ENCODE measurements at places on chromosomes 11 and 22.

DNA sequence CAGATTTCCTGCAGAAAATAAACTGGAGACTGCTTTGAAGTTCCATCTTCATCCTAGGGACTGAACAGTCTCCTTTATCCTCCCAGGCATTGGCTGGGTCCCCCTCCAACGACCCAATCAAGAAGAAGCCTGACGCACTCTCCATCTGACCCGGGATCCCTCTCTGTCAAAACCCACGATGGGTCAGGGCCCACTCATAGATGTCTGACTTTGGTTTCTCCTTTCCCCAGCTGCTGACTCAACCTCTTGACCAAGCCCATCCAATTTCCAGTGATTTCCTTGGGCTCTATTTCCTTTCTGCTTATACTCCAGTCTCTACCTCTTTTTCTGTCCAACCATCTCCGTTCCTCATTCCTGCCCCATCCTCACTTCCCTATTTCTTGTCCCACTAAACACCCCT is 189.7 kb downstream of the MIAT start:
- DNase-seq: no peak

DNA sequence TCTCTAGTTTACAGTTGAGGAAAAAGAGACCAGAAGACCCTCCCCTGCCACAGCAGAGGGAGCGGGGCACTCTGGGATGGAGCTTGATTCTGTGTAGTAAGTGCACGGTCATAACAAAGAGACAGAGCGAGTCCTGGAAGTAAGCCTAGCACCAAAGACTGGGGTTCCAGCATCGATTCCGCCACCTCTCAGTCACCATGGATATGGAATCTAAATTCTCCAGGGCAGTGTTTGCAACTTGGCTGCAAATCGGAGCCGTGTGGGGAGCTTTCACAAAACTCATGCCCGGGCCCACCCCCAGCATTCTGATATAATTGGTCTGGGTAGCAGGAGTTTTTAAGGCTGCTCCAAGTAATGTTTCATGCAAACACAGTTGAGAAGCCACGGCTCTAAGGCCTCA is 129.5 kb upstream of the OPCML start:
- DNase-seq: no peak

DNA sequence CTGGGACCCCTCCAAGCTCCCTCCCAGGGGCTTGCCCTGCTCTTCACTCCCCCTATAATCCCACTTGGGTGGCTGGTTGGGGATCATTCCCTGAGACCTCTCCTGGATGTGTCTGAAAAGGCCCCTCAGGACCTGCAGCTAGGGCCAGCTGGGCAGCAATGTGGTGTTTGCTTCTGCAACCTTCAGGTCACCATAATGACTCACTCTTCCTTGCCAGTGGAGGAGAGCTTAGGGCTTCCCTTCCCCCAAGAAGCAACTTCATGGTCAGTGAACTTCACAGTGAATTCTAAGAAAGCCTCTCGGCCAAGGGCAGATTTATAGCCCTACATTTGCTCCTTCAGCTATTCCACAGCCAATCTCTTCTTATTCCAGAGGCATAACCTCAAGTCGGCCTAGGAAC is 45.1 kb upstream of the TSPAN18 start:
- DNase-seq: no peak

DNA sequence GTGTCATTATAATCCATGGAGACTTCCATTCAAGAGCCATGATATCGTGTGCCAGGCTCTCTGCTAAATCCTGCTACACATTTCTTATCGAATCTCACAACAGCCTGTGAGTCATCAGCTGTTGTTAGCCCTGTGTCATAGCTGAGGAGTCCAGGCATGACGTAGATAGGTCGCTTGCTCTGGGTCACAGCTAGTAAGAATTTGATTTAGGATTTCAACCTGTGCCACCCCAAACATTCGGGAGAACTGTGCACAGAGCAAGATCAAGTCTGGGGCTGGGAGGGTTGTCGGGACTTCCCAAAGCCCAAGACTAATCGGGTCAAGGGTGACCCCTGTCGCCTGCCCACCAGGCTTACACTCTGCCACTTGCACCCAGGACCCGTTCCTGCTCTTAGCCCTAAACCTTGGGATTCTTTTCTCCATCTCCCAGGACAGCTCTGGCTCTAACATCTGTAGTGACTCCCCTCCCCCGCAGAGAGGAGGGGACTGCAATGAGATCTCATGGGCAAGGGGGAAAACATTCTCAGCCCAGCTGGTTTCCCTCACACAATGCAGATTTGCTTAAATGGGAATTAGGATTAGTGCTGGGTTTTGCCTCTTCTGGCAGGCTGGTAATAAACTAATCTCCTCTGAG is 34.3 kb downstream of the TSPAN18 start:
- DNase-seq: no peak

DNA sequence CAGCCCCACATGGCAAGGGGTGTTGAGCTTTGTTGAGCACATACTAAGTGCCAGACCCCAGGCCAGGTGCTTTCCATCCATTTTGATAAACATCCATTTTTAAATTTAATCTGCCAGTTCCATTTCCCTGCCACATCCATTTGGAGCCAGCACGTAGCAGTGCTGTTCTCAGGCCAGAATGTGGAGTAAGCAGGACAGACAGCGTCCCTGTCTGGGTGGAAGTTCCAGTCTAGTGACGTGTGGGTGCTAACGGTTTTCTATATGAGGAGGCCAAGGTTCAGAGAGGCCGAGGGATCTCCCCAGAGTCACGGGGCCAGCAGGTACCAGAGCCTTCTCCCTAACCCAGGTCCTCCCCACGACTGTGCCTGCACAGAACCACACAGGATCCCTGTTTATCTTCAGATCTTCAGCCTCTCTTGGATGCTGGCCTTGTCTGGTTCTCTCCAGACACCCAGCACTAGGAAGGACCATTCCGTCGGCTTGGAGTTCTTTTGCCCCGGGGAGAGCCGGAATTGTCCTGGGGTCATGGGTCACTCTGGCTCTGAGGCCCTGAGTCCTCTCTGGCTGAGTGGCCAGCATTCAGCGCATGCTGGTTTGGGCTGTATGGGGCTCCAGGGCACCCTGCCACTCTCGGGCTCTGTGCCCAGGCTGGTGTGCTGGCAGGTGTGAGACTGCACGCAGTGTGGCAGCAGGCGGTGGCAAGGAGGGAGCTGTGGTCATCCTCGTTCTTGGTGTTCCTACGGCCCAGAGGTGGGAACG is 63.6 kb upstream of the PPARA start:
- DNase-seq: no peak
